ENCODE measurements at places on chromosomes 13 and 19. TPM values are rescaled to one million over a fixed set of nuclear protein-coding genes. Genes with fewer than 3 reads are reported as not detected.

GRCh38 chr13:40668335-40668734 lies 1.9 kb upstream of the FOXO1 start:
- no peak for DNase-seq

GRCh38 chr13:93922063-93922855 lies 557.2 kb downstream of the DCT start:
- DNase-seq = no peak

DNA sequence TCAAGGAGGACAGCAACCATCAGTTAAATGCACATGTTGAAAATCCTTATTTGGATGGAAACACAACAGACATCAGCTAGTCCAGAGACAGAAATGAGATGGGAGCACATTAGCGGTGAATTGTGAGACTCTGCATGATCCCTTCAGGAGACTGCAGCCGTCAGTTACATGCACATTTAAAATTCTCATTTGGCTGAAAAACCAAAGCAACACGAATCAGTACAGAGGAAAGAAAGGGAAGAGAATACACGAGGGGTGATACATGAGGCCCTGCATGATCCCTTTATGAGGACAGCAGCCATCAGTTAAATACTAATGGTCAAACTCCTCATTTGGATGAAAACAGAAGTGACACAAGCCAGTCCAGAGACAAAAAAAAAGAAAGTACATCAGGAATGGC lies 123.4 kb downstream of the PTPRS start:
- no peak for DNase-seq

DNA sequence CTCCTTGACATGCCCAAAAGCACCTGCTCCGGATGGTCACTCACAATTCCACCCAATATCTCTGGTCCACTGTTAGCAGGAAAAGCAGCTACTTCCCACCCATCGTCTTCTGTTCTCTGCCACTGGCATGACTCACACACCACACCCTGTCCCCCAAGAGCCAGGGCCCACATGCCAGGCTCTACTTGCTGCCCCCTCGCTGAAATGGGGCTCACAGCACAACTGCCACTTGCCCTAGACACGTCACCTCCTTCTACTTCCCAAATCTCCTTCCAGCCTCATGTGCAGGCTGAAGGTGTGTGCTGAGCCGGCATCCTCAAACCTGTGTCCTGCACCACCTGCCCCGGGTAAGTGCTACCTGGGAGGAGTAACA lies 65.0 kb downstream of the TBC1D4 start:
- DNase-seq = no peak

DNA sequence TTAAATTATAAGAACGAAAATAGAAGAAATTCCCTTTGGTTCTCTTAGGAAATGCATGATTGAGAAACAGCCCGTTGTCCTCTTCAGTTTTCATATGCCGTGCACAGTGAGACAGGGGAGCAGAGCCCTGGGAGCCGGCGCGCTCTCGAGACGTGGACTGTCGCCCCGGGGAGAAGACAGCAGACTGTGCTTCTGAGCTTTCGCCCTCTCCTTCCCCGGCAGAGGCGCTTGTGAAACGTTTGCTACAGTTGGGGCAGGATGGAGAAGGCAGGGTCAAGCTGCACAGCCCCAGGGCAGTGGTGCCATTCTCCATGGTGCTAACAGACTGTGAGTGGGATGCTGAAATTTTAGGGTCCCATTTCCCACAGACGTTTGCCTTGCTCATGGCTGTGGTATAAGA lies 192.2 kb upstream of the KL start:
- no peak for DNase-seq

DNA sequence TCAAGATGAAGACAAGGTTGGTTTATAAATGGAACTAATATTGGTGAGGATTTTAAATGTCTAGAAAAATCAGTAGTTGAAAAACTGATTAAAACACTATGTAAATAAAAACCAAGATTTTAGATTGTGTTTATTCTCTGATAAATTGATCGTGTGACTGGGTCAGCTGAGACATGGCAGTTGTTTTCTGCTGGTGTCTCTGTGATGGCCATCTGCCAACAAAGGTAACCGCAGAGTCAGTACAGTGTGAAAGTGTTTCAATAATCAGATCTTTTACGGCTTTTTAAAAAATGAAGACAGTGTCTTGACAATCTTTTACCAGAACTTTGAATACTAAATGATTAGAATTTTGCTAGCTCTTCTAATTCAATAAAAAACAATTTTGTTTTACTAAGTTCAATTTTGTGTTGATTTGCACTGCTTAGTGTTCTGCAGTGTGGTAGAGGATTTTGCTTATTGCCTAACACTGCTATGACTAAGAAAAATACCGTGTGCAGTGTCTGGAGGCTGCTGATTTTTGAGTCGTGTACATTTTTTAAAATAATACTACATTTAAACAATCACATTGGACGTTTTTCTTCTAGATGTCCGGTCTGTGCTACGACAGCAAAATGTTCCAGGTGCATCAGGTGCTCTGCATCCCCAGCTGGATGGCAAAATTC lies 32.7 kb upstream of the GPR183 start:
- DNase-seq = no peak

DNA sequence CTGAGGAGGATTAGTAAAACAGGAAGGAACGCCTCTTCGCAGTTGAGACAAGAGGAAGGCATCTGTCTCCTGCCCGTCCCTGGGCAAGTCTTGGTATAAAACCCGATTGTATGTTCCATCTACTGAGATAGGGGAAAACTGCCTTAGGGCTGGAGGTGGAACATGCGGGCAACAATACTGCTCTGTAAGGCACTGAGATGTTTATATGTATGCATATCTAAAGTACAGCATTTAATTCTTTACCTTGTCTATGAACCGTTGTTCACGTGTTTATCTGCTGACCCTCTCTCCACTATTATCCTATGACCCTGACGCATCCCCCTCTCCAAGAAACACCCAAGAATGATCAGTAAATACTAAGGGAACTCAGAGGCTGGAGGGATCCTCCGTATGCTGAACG lies 722 bp upstream of the TIMM50 start:
- DNase-seq = no peak

DNA sequence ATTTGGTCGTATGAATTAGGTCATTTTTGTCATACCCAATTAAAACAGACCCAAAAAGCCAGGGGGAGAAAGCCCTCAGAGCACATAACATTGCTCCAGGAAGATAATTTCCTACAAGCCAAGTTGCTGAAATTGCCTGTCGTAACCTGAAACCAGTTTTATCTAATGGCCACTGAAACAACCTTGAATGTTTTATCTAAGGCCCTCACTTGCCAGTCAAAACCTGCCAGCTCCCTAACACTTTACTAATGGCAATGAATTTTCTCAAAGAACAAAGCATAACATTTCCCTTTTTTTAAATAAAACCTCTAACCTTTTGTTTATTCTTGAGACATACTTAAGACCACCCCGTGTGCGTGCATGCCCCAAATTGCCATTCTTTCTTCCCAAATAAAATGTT lies 496.2 kb upstream of the KLHL1 start:
- no peak for DNase-seq

GRCh38 chr19:23909222-23909621 lies 5.5 kb upstream of the ZNF726 start:
- DNase-seq = no peak

- DNase-seq = no peak
Measured at GRCh38 chr13:21147827-21148226, 28.5 kb downstream of the SKA3 start.

DNA sequence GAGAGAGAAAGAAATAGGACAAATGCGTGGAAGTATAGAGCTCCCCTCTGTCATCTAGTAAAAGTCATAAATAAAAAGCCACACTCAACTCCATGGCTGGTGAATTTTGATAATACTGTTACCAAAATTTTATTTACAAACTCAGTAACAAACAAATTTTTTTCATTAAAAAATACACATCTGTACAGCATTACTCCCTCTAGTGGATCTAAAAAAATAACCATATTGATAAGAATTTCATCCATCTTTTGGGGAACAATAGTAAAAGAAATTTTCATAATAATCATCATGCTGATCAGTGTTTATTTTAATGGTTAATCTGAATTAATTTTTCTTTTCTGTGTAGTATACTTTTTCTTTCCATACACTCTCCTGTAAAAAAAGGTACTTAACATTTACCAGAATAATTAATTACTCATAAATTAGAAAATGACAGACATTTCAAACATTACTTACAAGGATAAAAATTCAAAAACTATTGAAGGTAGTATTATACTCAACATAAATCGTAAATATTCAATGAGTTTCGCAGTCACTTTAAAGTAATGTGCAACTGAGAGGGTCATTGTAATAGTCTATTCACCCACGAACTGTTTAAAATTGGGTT lies 173.5 kb upstream of the LSM14A start:
- no peak for DNase-seq

DNA sequence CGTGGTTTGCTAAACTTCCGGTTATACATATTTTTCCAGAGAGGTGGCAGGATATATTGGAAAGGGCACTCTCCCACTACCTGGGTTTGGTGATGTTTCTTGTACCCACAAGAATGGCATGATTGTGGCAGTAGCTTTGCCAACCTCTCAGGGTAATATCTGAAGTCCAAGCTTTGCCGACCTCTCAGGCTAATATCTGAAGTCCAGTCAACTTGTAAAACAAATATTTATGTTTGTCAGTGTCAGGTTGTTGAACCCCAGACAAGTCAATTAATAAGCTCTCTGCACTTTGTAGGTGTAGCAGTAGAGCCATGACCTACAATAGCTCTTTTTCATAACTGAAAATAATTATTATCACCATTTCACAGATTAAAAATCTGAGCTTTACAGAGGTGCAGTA lies 167.0 kb downstream of the POU4F1 start:
- no peak for DNase-seq

DNA sequence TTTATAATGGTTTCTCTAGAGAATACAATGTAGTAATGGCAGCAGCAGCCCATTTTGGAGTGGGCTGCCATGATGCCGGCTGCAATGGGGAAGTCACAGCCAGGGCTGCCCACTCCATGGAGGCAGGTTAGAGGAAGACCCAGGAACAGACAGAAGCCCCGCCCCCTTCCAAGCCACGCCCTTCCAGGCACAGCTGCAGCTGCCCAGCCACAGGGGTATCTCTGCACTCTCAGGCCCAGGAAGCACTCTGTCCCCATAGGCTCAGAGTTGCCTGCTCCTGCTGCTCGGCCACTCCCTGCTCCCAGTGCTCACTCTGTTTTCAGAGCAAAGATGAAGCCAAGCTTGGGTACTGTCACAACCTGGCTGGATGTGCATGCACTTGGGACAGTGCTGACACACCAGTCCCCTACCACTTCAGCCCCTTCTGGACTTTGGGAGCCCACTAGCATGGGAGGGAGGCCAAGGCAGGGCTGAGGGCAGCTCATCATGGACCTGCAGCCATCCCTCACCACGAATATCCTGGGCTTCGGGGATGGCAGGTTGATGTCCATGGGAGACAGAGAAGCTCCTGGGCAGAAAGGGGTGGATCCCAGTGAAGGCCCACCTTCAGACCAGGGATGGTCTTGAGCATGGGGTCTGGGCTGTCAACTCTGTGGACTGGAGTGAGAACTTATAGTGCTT lies 1224.2 kb downstream of the SLITRK5 start:
- no peak for DNase-seq

GRCh38 chr19:30340771-30341561 lies 31.2 kb upstream of the ZNF536 start:
- peak; percentile 78 for DNase-seq

- DNase-seq = no peak
Measured at GRCh38 chr19:33469171-33470039, 52.2 kb downstream of the PEPD start.

DNA sequence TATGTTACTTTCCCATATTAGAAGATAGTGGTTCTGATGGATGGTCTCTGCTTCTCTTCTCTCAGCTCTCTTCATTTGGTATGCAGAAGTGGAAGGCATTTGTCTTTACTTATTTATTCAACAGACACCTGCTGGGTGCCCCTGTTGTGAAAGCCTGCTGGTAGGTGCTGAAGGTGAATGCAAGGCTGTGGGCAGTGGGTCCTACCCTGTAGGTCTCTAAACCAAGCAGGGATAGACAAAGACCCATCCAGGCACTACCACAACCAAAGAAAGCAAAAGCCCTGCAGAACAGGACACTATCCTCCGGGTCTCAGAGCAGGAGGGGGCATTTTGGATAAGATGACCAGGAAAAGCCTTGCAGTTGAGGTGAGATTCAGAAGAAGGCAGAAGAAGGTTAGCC lies 106.1 kb downstream of the STARD13 start:
- DNase-seq = no peak

- DNase-seq = no peak
Measured at GRCh38 chr19:7676376-7676775, 514 bp upstream of the MCEMP1 start.

- no peak for DNase-seq
Measured at GRCh38 chr19:44260343-44260681, 626 bp downstream of the ZNF233 start.

DNA sequence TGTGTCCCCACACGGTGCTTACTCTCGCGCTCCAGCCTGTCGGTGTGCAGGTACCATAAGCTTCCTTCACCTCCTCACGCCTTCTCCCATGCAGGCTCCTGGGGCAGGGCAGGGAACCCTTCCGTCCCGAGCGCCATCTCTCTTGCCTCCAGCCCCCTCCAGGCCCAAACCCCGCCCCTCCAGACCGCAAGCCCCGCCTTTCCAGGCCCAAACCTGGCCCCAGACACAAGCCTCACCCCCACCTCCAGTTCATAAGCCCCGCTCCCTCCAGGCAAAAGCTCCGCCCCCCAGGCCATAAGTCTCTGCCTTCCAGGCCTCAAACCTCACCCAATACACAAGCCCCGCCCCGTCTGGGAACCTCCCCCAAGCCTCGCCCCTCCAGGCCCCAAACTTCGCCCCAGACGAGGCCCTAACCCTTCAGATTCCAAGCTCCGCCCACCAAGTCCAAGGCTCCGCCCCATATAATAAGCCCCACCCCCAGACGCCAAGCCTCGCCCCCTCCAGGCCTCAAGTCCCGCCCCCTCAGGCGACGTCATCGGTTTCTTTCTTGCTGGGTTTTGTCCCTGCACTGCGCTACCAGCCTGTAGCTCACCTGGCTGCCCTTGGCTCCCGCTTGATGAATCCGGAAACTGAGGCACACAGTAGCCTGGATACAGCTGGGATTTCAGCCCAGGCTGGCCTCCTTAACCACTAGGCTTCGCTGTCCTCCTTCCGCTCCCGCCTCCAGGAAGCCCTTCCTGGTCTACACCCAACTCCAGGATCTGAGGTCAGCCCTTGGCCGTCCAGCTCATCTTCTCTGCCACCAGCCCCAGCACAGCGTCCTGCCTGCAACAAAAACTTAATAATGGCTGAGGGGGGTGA lies 16.1 kb downstream of the MKNK2 start:
- no peak for DNase-seq

GRCh38 chr13:31038834-31039552 lies 106.5 kb downstream of the TEX26 start:
- DNase-seq = no peak

Gene ZNF737
- 29.4 TPM for polyA plus RNA-seq

Gene KCNJ14
- polyA plus RNA-seq = 0.74 TPM

Gene PLIN5
- polyA plus RNA-seq = 1.8 TPM

Gene TNNT1
- 0.91 TPM for polyA plus RNA-seq

Gene ZNF576
- 14.4 TPM for polyA plus RNA-seq

Gene TMEM221
- polyA plus RNA-seq = 2.1 TPM

Measured in right lung (tissue), 10 donors.